ENCODE measurements at places on chromosomes 2 and 18. TPM values are rescaled to one million over a fixed set of nuclear protein-coding genes. Genes with fewer than 3 reads are reported as not detected.

DNA sequence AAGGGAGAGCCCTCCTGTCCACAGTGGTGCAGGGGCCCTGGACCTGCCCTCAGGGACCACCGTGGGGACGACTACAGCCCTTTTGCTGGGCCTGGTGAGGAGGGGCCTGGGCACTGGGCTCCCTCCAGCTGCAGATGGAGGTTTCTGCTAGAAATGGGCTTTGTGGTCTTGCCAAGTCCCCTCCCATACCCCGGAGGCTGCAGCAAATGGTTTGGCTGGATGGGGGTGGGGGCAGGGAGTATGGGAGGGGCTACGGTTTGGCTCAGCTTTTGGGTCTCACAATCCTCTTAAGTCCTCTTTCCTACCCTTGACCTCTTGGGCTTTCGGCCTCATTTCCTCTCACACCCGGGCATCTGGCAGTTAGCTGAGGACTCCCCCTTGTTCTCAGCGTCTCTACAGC is 21.7 kb downstream of the TET3 start:
- DNase-seq, result no peak

SFTPB gene
- 0.19 TPM for total RNA-seq

DNA sequence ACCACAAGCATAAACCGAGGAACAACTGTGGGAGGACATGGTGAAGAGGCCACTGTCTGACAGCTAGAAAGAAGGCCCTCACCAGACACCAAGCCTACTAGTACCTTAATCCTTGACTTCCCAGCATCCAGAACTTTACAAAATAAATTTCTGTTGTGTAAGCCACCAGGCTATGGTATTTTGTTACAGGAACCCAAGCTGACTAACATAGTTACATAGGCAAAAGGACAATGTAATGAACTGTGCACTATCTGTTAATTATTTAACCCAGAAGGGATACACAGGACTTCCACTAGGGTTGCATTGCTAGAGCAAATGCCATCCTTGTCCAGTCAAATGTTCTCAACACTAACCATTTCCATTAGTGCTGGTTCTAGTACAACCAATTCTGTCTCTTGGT is 47.7 kb upstream of the DOK6 start:
- no peak for DNase-seq

DNA sequence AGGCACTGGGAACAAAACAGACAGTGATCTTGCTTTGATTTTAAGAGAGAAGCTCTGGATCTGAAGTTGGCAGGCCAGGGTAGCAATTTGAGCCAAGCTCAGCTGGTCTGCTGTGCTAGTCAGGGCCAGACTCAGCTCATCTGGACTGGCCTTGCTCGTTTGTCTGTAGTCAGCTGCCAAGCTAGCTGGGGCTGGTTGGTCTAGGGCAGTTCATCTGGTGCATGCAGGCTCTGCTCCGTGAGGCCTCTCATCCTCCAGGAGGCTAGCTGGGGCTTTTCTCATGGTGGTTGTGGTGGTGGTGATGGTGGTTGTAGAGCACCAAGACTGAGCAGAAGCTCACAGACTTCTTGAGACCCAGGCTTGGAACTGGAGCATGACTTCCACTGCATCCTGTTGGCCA is 10.3 kb downstream of the FBLN7 start:
- DNase-seq, result peak; percentile 67

CCDC85A gene
- total RNA-seq, result 5.3 TPM

POTEI gene
- not detected for total RNA-seq

GRCh38 chr2:216715402-216715974 is 20.1 kb upstream of the IGFBP5 start:
- DNase-seq, result no peak

GRCh38 chr2:38075507-38076151 is at the start of gene CYP1B1:
TSS of gene CYP1B1 (minus strand) at chr2:38076151. CDS start at chr2:38075388, 763 bp downstream.
- peak; percentile 80 for DNase-seq

- no peak for DNase-seq
These were observed 41.6 kb upstream of the ACYP2 start for GRCh38 chr2:54073796-54074195.

Data from Right ventricle myocardium inferior (tissue), 1 donor.